ENCODE measurements at places on chromosomes 11 and 22.

- no peak for DNase-seq
Observed at GRCh38 chr22:25888399-25889054, 146.5 kb downstream of the MYO18B start.

DNA sequence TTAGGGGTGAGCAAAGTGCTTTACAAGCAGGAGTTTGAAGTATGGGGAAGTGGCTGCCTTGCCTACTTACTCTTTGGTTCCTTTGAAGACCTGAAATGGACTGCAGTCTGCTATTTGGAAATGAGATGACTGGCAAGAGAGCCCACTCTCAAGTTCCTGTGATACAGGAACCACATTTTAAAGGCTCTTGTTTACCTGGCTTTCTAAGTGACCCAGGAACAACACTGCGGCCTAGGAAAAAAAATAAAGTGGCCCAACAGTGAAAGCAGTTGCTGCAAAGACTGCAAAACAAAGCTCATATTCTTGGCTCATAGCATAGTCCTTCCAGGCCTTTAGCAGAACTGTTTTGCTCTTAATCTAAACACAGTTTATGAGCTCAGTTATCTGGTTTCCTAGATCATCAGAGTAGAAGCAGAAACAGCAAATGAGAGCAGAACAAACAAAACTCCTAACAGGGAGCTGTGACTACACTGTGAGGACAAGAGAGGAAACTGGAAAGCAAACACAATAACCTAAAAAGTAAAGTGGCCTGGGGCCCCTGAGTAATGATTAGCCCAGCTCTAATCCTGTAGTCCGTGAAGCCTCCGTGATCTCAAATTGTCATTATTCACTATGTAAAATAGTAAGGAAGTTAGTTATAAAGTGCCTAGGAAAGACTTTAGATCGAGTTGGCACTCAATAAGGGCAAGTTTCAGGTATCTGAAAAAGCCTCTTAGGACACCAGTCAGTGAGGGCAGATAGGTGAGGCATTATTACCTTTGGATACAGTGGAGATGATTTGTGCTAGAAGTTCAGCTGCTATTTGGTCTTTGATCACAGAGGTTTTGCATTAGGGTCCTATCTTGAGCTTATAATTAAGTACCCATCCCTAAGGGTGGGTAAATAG, 11.5 kb downstream of the CCDC117 start:
- DNase-seq, result no peak

GRCh38 chr22:36505998-36506635, 723 bp downstream of the FOXRED2 start:
- DNase-seq, result peak; percentile 64

DNA sequence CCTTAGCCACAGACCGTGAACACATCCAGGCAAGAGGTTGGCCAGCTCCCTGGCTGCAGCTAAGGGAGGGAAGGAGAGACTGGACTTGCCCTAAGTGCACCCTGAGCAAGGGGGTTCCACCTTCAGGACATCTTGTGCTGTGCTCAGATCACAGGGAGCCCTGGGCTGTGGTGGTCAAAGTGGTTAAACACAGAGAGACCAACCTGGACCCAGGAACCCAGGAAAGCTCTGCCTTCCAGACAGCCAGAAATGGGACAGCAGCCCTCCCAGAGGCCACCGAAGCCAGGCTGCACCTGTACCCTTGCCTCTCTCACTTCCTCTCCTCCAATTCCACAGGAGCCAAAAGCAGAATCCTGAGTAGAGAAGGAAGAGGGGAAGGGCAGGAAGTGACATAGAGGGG, 105.2 kb upstream of the TMEM45B start:
- DNase-seq, result no peak

GRCh38 chr11:9207229-9207628, 57.9 kb downstream of the DENND5A start:
- DNase-seq, result no peak

DNA sequence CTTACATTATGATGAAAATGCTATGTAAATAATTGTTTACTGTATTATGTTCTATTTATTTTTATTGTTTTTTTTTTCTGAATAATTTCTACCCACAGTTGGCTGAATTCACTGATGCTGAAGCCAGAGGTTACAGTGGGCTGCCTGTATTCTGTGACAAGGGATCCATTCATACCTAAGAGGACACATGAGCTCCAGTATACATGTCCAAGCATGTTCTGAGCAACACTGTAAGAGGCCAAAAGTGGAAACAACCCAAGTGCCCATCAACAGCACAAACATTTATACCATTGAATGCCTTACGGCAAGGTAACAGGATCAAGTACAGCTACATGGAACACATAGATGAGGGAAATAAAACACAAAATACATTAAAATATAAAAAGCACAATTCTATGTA, 1.4 kb upstream of the SRSF8 start:
- peak; percentile 71 for DNase-seq

DNA sequence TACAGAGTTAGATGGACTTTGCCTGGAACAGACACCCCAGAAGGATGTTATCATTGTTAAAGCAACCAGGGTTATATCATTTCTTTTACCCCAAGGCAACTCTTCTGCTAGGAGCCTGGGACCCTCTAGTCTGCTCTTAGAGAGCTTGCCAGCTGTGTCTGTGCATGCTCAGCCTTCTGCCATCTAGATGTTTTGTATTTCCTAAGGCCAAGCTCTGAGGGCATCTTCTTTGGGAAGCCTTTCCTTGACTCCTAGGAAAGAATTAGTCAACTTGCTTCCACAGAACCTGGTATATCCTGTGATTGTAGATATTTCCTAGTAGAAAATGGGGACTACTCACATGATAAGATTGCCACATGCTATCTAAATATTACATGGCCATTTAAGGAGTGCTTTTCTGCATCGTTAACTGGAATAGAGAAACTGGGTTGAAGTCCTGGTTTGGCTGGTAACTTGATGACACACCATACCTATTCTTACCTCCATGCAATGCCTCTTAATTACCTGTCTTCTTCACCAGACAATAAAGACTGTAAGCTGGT, 87.6 kb downstream of the STIM1 start:
- DNase-seq, result no peak

GRCh38 chr11:63573881-63574855, 11.0 kb upstream of the PLAAT2 start:
- peak; percentile 42 for DNase-seq

DNA sequence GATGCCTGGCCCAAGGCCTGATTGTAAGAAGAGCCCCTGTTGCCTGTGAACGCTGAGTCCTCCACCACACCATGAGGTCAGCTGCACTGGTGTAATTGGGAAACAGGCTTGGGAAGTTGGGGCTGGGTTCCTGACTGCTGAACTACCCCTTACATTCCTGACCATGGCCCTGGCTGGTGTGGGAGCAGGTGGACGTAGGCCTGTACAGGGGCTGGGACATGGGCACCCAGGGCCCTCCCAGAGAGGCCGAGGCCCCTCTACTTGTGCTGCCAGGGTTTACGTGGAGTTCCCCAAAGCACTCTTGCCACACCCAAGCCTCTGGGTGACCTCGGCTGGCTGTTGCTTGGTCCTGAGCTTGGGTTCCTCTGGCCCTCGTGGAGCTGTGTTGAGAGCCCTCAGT, 5.4 kb downstream of the RELT start:
- DNase-seq, result no peak

DNA sequence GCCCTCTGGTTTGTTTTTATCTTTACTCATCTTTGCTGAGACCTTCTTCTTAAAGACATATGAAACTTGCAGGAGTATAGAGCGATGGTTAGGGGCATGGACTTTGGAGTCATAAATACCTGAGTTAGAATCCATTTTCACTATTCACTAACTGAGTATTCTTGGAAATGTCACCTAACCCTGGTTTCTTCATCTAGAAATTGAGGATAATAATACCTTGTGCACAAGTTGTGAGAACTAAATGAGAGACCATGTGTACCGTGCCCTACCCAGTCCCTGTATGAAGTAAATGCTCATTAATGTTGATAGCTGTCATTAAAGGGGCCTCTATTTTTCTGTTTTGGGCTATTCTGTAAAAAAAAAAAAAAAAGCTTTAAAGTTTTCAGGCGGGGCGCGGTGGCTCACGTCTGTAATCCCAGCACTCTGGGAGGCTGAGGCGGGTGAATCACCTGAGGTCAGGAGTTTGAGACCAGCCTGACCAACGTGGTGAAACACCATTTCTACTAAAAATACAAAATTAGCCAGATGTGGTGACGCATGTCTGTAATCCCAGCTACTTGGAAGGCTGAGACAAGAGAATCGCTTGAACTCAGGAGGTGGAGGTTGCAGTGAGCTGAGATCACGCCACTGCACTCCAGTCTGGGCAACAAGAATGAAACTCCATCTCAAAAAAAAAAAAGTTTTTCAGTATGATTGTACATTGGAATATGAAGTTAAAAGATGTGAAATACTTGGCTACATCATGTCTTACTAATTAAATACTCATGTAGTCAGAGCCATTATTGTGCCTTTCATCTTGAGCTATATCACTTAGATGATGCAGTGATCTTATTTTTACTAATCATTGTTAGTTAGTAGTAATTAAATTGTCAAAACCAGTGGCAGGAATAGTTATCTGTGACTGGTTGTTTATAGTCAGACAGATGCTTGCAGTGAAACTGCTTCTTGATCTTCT, 95.0 kb downstream of the AMOTL1 start:
- no peak for DNase-seq

GRCh38 chr11:35418282-35419183, 825 bp downstream of the SLC1A2 start:
- DNase-seq, result peak; percentile 88

DNA sequence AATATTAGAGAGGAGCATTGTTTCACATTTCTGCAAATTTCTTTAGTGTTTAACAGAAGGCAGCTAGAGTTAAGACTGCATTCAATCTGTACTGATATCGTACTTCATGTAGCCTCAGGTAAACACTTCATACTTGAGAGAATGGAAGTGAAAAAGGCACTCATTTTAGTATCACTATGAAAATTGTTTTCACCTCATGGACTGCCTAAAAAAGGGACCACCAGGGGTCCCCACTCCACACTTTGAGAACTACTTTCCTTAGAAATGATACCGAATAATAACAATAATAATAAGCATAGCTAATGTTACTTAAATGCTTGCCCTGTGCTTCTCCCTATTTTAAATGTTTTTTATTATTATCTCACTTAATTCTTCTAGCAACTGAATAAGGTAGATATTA, 95.1 kb downstream of the BLID start:
- no peak for DNase-seq

DNA sequence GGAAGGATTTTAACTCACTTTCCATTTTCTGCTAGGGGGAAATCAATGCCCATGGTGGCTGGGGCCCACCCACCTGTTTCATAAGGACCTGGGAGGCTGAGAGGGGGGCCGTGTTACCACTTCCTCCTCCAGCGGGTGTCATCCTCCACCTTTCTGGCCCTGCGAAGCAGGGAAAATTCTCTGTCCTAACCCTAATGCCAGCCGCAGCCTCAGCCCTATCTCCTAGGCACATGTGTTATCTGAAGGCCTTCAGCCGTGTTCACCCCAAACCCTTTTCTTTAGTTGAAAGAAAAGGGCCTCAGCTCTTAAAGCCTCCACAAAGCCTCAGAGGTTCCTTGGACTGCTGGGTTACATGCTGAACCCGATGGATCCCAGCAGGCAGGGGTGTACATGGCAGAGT, 55.4 kb upstream of the NECTIN1 start:
- no peak for DNase-seq

DNA sequence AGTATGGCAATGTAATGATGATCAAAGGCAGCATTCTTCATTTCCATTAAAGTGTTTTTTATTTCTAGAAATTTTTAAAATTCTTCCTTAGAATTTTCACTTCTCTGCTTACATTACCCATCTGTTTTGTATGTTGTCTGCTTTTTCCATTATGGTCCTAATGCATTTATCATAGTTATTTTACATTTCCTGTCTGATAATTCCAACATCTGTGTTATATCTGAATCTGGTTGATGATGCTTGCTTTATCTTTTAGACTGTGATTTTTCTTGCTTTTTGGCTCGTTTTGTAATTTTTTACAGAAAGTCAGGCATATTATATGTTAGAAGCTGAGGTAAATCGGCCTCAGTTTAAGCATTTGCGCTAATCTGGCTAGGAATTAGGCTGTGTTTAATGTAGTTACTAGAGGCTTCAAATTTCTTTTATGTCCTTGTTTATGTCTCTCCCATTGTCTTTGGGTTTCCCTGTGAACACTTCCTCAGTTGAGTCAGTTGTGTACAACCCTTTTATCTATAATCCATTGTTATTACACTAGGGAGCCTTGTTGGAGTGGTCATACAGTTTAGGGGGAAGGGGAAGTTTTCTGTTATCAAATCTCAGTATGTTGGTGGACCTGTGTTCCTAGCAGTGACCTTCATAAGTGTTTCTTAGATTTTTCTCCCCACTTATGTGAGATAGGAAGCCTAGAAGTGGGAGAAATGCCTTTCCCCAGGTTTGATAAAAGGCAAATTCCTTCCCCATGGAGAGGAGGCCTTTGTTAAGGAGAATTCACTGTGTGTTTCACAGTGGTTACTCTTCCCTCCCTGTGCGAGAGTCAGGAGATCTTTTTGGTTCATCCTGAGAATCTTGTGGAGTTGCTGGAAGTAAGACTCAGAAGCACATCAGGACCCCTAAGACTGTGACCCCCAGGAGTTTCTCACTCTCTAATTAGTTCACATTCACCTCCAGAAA, 437.5 kb downstream of the INSC start:
- DNase-seq, result no peak

GRCh38 chr11:62050716-62051115, 73.1 kb upstream of the INCENP start:
- DNase-seq, result no peak

GRCh38 chr11:120702656-120703055, 191.1 kb downstream of the GRIK4 start:
- no peak for DNase-seq

- no peak for DNase-seq
Observed at GRCh38 chr11:16356761-16357393, 531 bp upstream of the SOX6 start.

GRCh38 chr11:119376197-119376847, 5.2 kb downstream of the USP2 start:
- peak; percentile 87 for DNase-seq

GRCh38 chr11:75078233-75078632, 18.4 kb downstream of the OR2AT4 start:
- DNase-seq, result no peak

DNA sequence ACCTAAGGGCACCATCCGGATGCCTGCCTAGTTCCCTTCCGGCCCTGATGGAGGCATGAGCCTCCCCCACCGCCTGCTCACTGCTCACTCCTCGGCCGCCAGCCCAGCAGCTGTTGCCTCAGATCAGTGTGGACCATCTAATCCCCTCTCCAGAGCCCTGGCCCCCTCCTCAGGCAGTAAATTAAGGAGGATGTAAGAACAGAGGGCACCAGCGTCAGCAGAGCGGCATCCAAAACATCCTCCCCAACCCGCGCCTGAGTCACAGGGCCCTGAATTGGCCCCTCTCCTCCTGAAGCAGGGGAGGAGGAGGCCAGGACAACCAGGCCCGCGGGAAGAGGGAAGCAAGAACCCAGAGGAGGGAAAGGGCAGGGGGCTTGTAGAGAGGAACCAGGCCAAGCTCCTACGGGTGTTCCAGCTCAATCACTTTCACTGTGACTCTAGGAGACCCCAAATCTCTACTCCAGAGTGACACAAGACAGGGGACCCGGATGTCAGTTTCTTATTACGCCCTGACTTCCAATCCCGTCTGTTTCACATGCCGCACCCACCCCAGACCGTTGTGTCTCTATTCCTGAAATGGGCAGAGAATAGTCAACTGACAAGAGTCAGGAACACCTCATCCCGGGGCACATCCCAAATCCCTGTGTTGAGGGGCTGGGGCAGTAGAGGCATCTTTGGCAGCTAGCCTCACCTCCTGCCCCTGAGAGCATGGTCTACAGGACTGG, 31.3 kb upstream of the MYOD1 start:
- DNase-seq, result no peak

GRCh38 chr11:117881217-117881616, 4.8 kb upstream of the FXYD6 start:
- DNase-seq, result no peak

- peak; percentile 29 for DNase-seq
Observed at GRCh38 chr11:288478-289397, at the start of gene PGGHG. Gene PGGHG, plus strand, starts transcription at chr11:289126. Its CDS starts 691 bp downstream, at chr11:289817.

- peak; percentile 84 for DNase-seq
Observed at GRCh38 chr11:17414317-17414737, 25.9 kb upstream of the KCNJ11 start.
